ENCODE measurements at places on chromosomes 5 and 9.

DNA sequence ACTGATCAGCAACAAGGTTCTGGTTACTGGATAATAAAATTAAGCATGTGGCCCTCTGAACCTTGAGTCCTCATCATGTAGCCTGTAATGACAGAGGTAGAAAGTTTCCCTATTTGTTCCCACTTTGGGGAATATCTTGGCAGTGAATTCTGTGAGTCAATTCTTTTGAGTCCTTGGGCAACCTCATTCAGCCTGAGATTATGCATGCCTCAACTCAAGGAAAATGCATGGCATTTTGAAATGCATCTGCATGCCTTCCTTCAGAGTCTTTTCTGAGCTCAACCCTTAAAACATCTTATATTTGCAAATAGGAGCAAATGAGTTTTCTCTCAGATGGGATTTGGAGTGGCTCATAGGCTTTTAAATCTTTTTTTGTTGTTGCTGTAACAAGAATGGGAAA, 218.1 kb upstream of the CD180 start:
- DNase-seq: no peak
- H3K36me3 ChIP-seq: no peaks in the 10 kb centered on the region
- no peak overlapping the region for H3K4me3 ChIP-seq
- H3K27me3 ChIP-seq: no peaks in the 10 kb centered on the region

GRCh38 chr9:134462318-134462717, 136.1 kb downstream of the RXRA start:
- H3K27me3 ChIP-seq: no peaks in the 10 kb centered on the region
- DNase-seq: no peak
- H3K4me1 ChIP-seq: peaks cover 9% of the 10 kb centered on the region

DNA sequence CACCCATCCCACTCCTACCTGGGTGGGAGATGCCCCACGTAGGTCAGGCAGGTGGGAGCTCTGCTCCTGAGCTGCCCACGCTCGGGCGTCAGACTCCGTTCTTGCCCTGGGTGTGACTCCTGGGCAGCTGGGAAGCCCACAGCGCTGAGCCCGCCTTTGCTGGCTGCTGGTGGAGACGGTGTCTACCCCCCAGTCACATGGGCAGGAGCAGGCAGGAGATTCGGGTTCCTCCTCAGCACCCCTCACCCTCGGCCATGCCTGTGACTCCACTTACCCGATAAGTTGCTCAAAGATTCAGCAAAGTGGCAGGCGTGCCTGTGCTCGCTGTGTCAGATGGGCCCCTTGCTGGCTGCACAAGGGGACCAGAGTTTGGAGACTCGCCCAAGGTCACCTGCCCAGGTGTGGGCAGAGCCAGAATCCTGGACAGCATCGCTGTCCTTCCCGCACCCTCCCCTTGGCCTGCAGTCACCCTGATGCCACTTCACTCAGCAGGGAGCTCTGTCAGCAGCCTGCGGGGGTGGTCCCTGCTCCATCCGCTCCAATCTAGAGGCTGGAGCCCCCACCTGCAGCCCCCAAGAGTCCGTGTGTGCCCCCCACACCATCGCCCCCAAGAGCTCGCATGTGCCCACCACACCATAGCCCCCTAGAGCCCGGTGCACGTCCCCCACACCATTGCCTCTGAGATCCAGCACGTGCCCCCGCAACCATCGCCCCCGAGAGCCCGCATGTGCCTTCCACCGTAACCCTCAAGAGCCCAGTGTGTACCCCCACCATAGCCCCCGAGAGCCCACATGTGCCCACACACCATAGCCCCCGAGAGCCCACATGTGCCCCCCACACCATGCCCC, 4.2 kb downstream of the LCN1 start:
- no peaks in the 10 kb centered on the region for H3K27me3 ChIP-seq
- no peaks in the 10 kb centered on the region for H3K4me1 ChIP-seq
- H3K4me3 ChIP-seq: no peak overlapping the region
- DNase-seq: no peak

DNA sequence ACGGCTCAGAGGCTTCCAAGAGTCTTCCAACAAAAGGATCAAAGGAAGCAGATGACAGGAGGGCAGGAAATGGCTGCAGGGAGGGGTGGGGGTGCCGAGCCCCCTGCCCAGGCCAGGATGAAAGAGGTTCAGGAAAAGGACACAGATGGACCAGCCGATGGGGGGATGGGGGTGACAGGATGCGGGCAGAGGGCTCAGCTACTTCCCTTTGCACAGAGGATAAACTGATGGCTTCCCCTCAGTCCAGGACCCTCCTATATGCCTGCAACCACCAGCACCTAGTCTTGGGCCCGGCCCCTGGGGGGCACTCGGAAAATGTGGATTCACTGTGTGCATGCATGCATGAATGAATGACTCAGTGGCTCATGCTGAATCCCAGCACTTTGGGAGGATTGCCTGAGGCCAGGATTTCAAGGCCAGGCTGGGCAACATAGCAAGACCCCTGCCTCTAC, 148.2 kb downstream of the C9orf50 start:
- H3K36me3 ChIP-seq: no peaks in the 10 kb centered on the region
- peaks cover 24% of the 10 kb centered on the region for H3K4me1 ChIP-seq
- H3K27ac ChIP-seq: no peak overlapping the region
- H3K27me3 ChIP-seq: no peaks in the 10 kb centered on the region

DNA sequence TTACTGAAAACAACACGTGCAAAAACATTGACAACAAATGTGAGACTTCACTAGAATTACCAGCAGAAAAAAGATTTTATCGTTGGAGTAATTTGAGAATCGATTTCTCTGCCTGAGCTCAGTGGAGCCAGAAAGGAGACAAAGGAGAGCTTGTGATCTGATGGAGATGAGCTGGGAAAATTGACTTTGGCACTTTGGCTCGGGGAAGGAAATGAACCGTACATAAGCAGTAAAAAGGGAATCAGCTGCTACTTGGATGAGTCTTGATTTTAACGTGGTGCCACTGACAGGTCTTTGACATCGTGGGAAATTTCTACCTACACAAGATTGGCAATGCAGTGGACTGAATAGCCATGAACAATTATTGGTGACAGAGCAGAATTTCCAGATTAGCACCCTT, 244.7 kb upstream of the RPS23 start:
- H3K4me1 ChIP-seq: no peaks in the 10 kb centered on the region
- no peak overlapping the region for H3K27ac ChIP-seq
- H3K27me3 ChIP-seq: no peaks in the 10 kb centered on the region
- DNase-seq: no peak
- H3K36me3 ChIP-seq: no peaks in the 10 kb centered on the region
- H3K4me3 ChIP-seq: no peak overlapping the region

DNA sequence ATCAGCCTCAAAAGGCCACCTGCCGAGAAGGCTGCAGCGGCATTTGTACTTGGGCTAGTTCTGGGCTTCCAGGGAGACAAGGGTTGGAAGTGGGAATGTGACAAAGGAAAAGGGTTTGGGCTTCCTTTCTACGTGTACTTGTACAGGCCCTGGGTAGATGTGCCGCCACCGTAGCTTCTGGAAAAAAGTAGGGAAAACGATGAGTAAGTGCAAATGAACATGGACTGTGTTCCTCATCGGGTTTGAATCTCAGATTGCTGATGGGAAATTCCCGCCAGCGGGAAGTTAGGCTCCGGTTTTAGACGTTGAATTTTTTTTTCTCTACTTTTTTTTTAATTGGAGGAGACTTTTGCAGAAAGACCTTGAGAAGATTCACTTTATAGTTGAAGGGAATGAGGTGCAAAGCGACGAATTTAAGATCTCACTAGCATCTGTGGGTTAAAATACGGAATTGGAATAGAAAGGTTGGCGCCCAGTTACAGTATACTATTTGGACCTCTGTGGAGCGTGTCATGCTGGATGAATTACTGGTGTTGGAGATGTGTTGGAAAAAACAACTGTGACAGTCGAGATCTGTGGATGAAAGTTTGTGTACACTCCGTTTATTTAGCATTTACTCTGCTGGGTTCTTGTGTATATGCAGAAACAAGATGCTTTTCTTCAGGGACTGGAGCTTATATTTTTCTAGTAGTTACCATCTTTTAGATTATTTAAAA, 1.2 kb downstream of the G3BP1 start:
- no peak overlapping the region for H3K27ac ChIP-seq
- H3K4me1 ChIP-seq: peaks cover 10% of the 10 kb centered on the region
- H3K4me3 ChIP-seq: peak overlapping the region; percentile 85
- DNase-seq: no peak

DNA sequence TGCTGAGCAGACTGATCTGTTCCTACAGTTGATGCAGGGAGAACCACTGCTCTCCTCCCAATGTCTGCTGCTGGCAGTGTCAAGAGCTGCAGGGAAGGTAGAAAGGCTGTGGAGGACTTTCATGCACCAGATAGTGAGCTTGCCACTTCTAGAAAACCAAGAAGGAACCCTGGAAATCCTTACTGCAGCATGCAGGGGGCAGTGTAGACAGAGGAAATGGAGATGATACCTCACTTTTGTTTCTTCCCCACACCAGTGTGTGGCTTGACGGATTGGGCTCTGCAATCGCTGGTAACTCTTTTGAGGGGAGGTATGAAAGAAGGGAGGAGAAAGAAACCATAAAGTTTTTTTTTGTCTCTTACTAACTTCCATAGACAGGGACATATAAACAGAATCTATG, 480.7 kb downstream of the DMAC1 start:
- DNase-seq: no peak
- H3K36me3 ChIP-seq: no peaks in the 10 kb centered on the region
- H3K27me3 ChIP-seq: no peaks in the 10 kb centered on the region
- peaks cover 2% of the 10 kb centered on the region for H3K4me1 ChIP-seq
- no peak overlapping the region for H3K27ac ChIP-seq

- DNase-seq: no peak
- no peak overlapping the region for H3K4me3 ChIP-seq
- peaks cover 67% of the 10 kb centered on the region for H3K4me1 ChIP-seq
These were observed 39.6 kb downstream of the RGS3 start for GRCh38 chr9:113503131-113503541.

GRCh38 chr5:21823588-21823987, 1029.6 kb downstream of the CDH12 start:
- H3K27ac ChIP-seq: no peak overlapping the region
- DNase-seq: no peak

- no peak overlapping the region for H3K27ac ChIP-seq
- H3K4me1 ChIP-seq: no peaks in the 10 kb centered on the region
- peaks cover 35% of the 10 kb centered on the region for H3K27me3 ChIP-seq
- DNase-seq: no peak
- no peaks in the 10 kb centered on the region for H3K36me3 ChIP-seq
These were observed 7.1 kb upstream of the OCLN start for GRCh38 chr5:69485471-69485870.

DNA sequence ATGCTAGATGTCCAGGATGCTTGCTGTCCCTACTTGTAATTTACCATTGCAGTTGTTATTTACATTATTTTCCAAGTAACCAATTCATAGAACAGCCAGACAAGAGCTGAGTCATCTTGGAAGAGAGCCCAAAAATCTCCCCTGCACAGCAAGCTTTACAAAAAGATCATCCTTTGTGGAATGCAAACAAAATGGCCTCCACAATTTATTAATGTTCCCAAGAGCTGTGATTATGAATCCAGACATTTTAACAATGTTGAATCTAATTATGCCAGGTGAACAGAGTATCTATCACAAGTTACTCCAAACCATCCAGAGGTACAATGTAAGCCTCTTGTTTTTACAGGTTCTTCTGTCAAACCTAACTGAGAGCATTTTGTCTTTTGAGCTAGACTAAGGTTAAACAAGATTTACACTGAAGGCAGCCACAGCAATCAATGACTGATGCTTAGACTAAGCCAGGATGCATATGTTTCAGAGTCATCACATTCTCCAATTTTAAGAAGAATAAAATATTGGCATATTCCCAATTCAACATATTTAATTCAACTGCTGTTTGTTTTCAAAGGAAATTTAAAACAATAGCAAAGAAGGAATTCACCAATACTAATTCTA, 95.3 kb upstream of the SLC12A2 start:
- no peak for DNase-seq
- no peaks in the 10 kb centered on the region for H3K36me3 ChIP-seq
- no peak overlapping the region for H3K27ac ChIP-seq
- no peak overlapping the region for H3K4me3 ChIP-seq

GRCh38 chr5:131996210-131997025, 15.0 kb downstream of the ACSL6 start:
- DNase-seq: no peak
- H3K27me3 ChIP-seq: no peaks in the 10 kb centered on the region
- H3K27ac ChIP-seq: no peak overlapping the region
- peaks cover 10% of the 10 kb centered on the region for H3K4me1 ChIP-seq
- no peaks in the 10 kb centered on the region for H3K36me3 ChIP-seq
- H3K4me3 ChIP-seq: no peak overlapping the region

GRCh38 chr9:113350107-113350661, 843 bp downstream of the BSPRY start:
- no peaks in the 10 kb centered on the region for H3K36me3 ChIP-seq
- H3K27ac ChIP-seq: no peak overlapping the region
- DNase-seq: no peak
- H3K4me1 ChIP-seq: peaks cover 2% of the 10 kb centered on the region
- H3K4me3 ChIP-seq: no peak overlapping the region

- no peak overlapping the region for H3K4me3 ChIP-seq
- H3K27ac ChIP-seq: no peak overlapping the region
- H3K4me1 ChIP-seq: peaks cover 3% of the 10 kb centered on the region
- H3K27me3 ChIP-seq: no peaks in the 10 kb centered on the region
- DNase-seq: no peak
These were observed 56.7 kb downstream of the HSPA4 start for GRCh38 chr5:133108481-133108921.

- H3K36me3 ChIP-seq: no peaks in the 10 kb centered on the region
- no peak overlapping the region for H3K27ac ChIP-seq
- peaks cover 2% of the 10 kb centered on the region for H3K4me1 ChIP-seq
- H3K27me3 ChIP-seq: no peaks in the 10 kb centered on the region
- H3K4me3 ChIP-seq: no peak overlapping the region
- DNase-seq: no peak
These were observed 437.6 kb downstream of the KIAA0825 start for GRCh38 chr5:94180761-94181160.

GRCh38 chr9:126650404-126651341, 36.9 kb downstream of the LMX1B start:
- H3K27ac ChIP-seq: no peak overlapping the region
- no peaks in the 10 kb centered on the region for H3K36me3 ChIP-seq
- H3K4me1 ChIP-seq: peaks cover 13% of the 10 kb centered on the region
- DNase-seq: no peak
- H3K27me3 ChIP-seq: peaks cover 100% of the 10 kb centered on the region

DNA sequence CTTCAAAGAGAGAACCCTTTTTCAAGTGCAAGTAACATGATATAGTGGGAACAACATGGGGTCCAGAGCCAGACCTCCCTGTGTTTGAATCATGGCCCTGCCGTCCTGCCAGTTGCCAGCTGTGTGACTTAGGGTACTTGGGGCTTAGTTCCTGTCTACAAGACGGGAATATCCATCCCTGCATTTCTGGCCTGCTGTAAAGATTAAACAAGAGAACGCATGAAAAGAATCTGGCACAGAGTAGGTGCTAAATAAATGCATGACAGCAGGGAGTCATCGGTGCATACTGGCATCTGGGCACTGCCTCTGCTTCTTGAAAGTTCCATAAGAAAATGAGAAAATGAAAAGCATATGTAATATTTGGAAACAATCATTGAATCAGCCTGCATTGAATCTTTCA, 77.8 kb upstream of the PRRC1 start:
- H3K27ac ChIP-seq: no peak overlapping the region
- no peak for DNase-seq
- peaks cover 4% of the 10 kb centered on the region for H3K4me1 ChIP-seq

All from neuronal stem cell (in vitro differentiated cells).